Endothelial cell (in vitro differentiated cells): ENCODE measurements at places on chromosomes 3 and 15. TPM values are rescaled to one million over a fixed set of nuclear protein-coding genes. Genes with fewer than 3 reads are reported as not detected.

DNA sequence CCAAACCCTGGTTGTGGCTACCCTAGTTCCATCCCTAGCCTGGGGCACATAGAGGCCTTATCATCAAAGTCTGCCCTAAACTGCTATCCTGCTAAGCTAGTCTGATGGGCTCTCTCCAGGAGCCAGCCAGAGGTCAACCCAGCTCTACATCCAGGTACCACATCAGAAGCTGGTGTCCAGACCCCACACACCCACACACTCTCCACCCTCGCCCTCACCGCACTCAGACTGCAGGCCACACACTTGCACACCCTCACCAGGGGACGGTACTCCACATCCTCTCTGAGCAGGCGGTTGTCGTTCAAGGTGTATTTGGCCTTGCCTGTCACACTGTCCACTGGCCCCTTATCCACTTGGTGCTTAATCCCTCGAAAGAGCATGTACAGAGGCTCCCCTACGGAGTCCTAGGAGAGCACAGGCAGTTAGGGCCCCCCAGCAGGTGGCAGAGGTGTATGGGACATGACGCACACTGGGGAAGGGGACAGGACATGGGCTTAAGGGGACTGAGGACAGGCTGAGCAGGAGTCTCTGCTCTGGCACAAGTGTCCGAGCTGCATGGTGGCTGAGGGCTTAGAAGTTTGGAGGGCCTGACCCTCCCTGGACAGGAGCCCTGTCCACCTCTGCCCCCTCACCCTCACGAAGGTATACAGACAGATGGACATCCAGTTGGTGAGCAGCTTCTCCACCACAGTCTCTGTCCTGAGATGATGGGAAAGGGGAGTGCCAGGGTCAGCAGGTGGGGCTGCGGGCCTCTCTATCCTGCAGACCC, 18.1 kb downstream of the PLXNB1 start:
- peaks cover 8% of the 10 kb centered on the region for H3K4me1 ChIP-seq
- peaks cover 4% of the 10 kb centered on the region for H3K27me3 ChIP-seq
- peak overlapping the region; percentile 42 for H3K4me3 ChIP-seq
- peaks cover 34% of the 10 kb centered on the region for H3K36me3 ChIP-seq

The ANKRD34C gene
- total RNA-seq, result not detected

- H3K27ac ChIP-seq, result no peak overlapping the region
- no peaks in the 10 kb centered on the region for H3K27me3 ChIP-seq
- H3K4me3 ChIP-seq, result no peak overlapping the region
- no peak for DNase-seq
Observed at GRCh38 chr3:56222866-56223265, 245.4 kb downstream of the ERC2 start.

GRCh38 chr3:71854096-71854495, 69.1 kb upstream of the PROK2 start:
- H3K4me3 ChIP-seq, result no peak overlapping the region
- peaks cover 1% of the 10 kb centered on the region for H3K27me3 ChIP-seq
- no peak for DNase-seq
- H3K27ac ChIP-seq, result no peak overlapping the region

The PGBD4 gene
- 1.2 TPM for total RNA-seq

DNA sequence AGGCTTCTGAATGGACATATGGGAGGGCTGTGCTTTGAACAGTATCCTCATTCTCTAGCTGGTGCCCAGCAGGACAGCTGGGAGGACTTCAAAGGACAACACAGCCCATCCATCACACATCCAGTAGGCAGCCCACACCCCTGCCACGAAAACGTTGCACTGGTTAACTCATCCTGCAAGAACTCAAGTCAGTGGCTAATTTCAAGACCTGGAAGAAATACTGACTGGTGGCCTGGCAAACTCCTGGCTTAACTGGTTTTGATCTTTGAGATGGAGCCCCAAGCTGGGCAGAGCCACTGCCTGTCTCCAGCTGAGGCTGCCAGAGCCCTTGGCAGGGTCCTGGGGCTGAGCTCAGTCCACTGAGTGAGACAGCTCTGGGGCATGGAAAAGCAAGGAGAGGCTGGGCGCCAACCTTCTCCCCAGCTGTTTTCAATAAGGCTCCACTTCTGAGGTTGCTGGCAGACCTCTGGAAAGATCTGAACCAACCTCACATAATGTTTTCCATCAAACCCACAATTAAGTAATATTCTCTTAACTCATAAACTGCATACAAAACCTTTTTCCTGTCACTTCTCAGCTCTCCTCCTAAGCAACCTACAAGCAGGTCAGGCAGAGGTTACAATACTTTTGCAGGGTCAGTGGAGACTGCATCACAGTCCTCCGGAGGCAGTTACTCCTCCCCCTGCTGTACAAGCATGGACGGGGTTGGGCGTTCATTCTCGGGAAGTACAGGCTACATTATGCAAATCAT, 110.3 kb downstream of the MYLK start:
- DNase-seq, result no peak
- H3K4me3 ChIP-seq, result no peak overlapping the region
- H3K27me3 ChIP-seq, result no peaks in the 10 kb centered on the region

GRCh38 chr15:28191832-28192231, 92.7 kb upstream of the OCA2 start:
- no peaks in the 10 kb centered on the region for H3K4me1 ChIP-seq
- DNase-seq, result no peak
- no peak overlapping the region for H3K4me3 ChIP-seq
- H3K36me3 ChIP-seq, result peaks cover 25% of the 10 kb centered on the region
- H3K27me3 ChIP-seq, result peaks cover 7% of the 10 kb centered on the region

DNA sequence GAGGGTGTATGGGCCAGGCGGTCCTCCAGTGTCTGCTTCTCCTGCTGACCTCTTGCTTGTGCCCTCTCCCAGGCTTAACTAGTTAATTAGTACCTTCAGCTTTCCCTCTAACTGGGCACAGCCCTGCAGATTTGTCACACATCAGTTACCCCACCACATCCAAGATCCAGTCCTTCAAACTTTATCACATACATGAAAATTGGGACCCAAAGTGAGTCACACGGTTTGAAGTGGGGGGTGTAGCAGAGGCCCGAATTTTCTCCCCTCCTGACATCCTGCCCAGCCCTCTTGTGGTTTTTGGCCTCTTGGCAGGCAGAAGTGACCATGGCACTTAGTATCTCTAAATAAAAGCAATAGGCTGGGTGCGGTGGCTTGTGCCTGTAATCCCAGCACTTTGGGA, 3.9 kb downstream of the MAPKAPK3 start:
- peaks cover 18% of the 10 kb centered on the region for H3K4me1 ChIP-seq
- no peak for DNase-seq
- H3K4me3 ChIP-seq, result no peak overlapping the region
- H3K36me3 ChIP-seq, result peaks cover 4% of the 10 kb centered on the region

The SNX33 gene
- total RNA-seq, result 17.3 TPM

DNA sequence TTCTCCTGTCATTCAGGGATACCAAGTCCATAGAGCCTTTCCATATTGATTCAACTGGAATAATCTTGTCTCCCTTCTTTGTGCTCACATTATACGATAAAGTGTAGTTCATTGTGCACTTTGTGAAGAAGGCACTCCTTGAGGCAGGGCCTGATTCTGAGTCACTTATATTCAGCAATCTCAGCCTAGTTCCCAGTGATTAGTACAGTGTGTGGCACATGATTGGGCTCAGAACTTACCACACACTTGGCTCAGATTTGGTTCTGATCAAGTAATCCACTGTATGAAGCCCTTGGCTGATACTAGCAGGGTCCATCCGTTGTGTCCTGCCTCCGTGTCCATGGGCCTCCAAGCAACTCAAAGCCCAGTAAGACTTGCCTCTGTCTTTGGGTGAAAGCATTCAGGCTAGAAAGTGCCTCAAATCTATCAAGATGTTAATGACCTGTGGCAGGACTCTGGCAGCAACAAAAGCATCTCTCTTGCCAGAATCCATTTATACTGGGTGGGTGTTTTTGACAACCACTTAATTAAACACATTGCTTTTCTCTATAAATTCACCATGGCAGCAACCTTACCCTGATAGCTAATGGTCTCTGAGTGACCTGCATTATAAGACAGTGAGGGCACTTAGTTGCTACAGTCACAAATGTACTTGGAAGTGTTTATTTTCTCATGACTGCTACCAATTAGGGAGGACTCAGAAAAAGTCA, 51.3 kb downstream of the TPRG1 start:
- H3K27me3 ChIP-seq, result peaks cover 1% of the 10 kb centered on the region
- no peak for DNase-seq
- no peak overlapping the region for H3K27ac ChIP-seq
- no peaks in the 10 kb centered on the region for H3K36me3 ChIP-seq
- H3K4me3 ChIP-seq, result no peak overlapping the region

GRCh38 chr3:10160346-10160745, 4.4 kb upstream of the IRAK2 start:
- no peak overlapping the region for H3K27ac ChIP-seq
- peaks cover 4% of the 10 kb centered on the region for H3K36me3 ChIP-seq
- DNase-seq, result no peak
- no peaks in the 10 kb centered on the region for H3K4me1 ChIP-seq
